ENCODE measurements at places on chromosomes 6 and 20.
A peak's percentile ranks its signal among the peaks of the same experiment; 100 is the strongest.

GRCh38 chr6:1461207-1461606 is 71.8 kb downstream of the FOXF2 start:
- DNase-seq = no peak

- DNase-seq = no peak
Measured at GRCh38 chr20:18187020-18187419, 49.4 kb downstream of the KAT14 start.

- no peak for DNase-seq
Measured at GRCh38 chr6:134512981-134513391, 195.1 kb upstream of the SGK1 start.

- DNase-seq = no peak
Measured at GRCh38 chr6:147441751-147442150, 66.7 kb upstream of the SAMD5 start.

GRCh38 chr6:30397697-30398096 is 52.7 kb downstream of the RPP21 start:
- DNase-seq = no peak

GRCh38 chr6:110093981-110094380 is 85.5 kb downstream of the WASF1 start:
- DNase-seq = no peak

- no peak for DNase-seq
Measured at GRCh38 chr6:169638388-169638787, 63.4 kb downstream of the WDR27 start.

DNA sequence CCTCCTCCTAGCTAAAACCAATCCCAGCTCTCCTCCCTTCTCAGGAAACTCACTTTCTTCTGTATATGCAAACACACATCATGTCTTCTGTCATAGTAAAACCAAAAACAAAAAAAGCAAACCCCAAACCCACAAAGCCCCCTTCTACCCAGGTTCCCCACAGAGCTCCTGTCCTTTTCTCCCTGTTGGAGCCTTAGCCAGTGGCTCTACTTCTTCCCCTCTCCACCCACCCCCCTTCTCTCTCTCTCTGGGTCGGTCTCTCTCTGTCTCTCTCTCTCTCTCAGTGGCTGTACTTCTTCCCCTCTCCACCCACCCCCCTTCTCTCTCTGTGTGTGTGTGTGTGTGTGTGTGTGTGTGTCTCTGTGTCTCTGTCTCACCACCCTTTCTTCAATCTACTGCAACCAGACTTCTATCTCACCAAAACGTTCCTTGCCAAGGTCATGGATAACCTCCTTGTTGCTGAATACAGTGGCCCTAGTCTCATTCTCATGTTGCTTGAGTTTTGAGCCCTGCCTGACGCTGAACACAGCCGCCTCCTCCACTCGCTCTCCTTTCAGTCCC is 8.7 kb upstream of the OSER1 start:
- no peak for DNase-seq

DNA sequence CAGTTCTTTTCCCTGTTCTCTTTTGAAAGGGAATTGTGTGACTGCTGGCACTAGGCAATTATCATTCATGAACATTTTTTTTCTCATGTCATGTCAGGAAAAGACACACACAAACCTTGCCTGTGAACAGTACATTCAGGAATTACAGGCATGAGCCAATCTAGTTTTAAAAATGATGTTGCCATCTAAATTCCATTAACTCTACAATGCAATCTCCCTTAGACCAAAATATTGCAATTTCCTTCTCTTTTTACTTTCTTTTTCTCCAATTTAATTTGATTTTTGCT is 127.5 kb upstream of the STMND1 start:
- no peak for DNase-seq

- DNase-seq = no peak
Measured at GRCh38 chr6:101402622-101403031, 9.1 kb downstream of the GRIK2 start.

DNA sequence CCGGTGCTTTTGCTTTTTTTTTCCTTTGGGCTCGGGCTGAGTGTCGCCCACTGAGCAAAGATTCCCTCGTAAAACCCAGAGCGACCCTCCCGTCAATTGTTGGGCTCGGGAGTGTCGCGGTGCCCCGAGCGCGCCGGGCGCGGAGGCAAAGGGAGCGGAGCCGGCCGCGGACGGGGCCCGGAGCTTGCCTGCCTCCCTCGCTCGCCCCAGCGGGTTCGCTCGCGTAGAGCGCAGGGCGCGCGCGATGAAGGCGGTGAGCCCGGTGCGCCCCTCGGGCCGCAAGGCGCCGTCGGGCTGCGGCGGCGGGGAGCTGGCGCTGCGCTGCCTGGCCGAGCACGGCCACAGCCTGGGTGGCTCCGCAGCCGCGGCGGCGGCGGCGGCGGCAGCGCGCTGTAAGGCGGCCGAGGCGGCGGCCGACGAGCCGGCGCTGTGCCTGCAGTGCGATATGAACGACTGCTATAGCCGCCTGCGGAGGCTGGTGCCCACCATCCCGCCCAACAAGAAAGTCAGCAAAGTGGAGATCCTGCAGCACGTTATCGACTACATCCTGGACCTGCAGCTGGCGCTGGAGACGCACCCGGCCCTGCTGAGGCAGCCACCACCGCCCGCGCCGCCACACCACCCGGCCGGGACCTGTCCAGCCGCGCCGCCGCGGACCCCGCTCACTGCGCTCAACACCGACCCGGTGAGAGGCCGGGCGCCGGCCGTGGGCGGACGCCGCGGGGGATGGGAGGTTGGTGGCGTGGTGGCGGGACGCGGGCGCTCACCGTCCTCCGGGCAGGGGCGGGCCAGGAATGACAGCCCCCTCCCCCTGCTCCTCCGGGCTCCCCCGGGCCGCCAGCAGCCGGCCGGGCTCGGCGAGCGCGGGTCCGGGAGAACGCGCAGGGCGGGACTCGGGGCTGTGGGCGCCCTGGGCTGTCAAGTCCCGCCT is 606 bp downstream of the ID4 start:
- DNase-seq = peak; percentile 38

DNA sequence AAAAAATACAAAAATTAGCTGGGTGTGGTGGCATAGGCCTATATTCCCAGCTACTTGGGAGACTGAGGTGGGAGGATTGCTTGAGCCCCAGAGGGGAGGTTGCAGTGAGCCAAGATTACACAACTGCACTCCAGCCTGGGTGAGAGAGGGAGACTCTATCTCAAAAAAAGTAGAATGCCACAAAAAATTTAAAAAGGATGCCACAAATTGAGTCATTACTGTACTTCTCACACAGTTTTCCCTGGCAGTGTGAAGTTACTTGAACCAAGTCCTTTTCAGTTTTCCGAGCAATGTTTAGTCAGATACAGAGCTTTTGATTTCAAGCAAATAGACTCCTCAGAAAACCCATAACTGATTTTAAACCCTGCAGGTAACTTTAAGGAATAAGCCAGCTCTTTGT is 53.3 kb downstream of the TNFRSF21 start:
- no peak for DNase-seq

GRCh38 chr20:32528171-32528891 is 56.8 kb downstream of the NOL4L start:
- DNase-seq = no peak

DNA sequence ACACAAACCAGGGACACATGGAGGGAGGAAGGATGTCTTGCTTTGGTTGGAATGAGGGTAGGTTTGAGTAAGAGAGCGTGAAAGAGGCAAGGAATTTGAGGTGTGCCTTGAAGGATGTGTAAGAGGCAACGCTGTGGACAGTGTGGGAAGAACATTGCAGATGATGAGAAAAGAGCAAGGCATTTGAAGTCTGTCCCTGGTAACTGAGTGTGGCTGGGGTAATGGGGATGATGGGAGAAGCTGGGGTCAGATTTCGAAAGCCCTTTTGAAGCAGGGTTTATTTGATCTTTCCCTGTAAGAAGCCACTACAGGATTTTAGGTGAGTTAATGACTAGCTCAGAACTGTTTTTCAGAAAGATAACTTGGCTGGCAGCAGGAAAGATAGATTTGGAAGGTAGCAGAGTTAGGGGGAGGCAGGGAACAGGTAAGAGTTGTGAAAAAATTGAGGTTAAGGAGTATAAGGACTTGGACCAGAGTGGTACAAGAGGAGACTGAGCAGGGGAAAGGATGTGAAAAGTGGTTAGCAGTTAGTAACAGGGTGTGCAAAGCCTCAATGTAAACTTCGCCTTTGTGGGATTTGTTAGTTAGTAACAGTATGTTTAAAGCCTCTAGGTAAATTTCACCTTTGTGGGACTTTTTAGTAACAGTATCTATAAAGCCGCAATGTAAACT is 17.7 kb downstream of the UTRN start:
- DNase-seq = no peak

- DNase-seq = no peak
Measured at GRCh38 chr20:8007490-8007889, 12.1 kb downstream of the TMX4 start.

DNA sequence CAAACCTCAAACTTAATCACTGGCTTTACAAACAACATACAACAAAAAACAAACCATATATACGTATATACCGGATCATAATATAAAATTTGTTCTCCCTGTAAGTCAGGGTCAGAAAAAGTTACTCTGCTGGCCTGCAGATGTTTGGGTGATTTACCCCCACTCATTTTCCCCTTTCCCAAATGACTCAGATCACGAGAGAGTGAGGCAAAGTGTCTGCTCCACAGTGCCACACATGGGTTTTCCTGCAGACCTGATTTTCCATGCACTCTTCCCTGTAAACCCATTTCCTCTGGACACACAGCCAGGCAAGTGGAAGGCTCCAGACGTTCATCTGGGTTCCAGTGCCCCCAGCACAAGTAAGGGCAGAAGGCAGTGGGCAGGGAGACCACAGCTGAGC is 23.5 kb downstream of the GFOD1 start:
- no peak for DNase-seq

- no peak for DNase-seq
Measured at GRCh38 chr20:23228912-23229311, 121.7 kb upstream of the NXT1 start.

DNA sequence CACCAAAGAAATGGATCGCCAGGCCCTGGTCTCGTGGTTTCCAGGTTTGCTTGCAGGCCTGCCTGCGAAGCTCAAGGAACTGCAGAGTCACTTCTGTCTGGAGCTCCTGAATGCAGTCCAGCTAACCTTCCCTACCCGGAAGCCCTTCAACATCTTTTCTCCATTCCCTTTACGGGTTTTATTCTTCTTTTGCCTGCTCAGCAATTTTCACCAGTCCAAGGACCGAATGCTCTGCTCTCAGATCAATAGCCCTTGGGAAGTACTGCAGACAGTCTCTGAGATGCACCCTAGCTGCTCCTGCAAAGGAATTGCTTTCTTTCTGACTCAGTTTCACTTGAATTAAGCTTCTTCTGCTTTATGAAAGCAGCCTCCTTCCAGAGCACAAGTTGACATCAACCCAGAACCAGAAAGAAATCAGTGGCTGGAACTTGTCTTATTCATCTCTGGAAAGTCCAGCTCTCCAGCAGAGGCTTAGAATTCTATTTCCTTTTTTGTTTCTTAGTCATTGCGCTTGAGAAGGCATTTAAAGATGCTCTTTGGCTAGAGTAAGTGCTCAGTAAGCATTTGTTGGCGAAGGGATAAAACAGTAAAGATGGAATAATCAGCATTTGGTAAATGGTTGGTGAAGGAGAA is 18.7 kb upstream of the YWHAB start:
- no peak for DNase-seq
